Stimulated activated CD8-positive, alpha-beta memory T cell treated with anti-CD3 and anti-CD28 coated beads, Interleukin-4, amount 100 ng/mL, for 4 hours (primary cell): ENCODE measurements at places on chromosomes 12 and 14.

DNA sequence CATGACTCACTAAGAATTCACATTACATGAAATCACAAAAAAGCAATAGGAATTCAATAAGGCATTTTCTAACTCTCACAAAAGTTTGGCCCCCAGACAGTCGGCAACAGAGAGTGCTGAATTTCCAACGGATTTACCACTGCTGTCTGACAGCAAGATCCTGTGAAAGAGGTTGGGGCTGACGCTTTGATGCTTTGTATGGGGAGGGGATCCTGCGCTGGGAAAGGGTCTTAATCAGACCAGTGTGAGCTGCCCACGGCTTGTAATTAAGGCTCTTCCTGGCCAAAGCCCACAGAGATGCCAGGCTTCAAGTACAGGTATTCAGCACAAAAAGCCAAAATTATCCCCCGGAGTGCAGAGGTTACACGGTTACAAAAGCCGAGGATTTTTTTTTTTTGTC, 66.8 kb upstream of the TMCC3 start:
- DNase-seq = no peak

DNA sequence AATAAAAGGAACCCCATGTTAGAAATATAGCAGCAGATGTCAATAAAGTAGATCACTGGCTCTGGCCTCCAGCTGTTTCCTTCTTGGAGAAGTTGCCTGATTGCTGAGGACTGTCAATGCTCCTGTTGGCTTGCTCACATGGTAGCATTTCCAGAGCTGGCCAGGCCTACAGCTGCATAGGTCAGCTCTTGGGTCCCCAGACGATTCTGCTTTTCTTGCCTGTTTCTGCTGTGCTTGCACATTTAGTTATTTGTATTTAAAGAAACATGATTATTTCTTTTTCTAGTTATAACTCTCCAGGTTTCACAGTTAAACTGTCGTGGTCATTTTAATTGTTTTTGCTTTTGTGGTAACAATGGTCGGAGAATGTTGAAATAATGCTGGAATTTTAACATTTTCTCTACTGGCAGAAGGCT, 7.2 kb downstream of the NAV3 start:
- no peak for DNase-seq

DNA sequence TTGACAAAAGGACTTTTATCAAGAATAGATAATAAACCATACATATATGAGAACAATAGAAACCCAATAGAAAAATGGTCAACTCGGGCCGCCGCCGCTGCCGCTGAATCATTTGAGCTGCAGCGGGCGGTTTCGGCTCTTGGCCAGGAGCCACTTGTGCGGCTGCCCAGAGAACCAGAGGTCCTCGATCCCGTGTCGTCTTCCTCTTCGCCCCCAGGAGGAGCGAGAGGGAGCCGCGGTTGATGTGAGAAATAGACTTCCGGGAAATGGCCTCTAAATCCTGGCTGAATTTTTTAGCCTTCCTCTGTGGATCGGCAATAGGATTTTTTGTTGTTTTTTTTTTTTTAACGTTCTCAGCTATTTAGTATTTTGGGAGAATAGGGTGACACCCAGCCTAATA, 44.8 kb downstream of the CPSF6 start:
- DNase-seq = no peak

- DNase-seq = no peak
Measured at GRCh38 chr14:99673305-99674063, 10.6 kb upstream of the CYP46A1 start.

DNA sequence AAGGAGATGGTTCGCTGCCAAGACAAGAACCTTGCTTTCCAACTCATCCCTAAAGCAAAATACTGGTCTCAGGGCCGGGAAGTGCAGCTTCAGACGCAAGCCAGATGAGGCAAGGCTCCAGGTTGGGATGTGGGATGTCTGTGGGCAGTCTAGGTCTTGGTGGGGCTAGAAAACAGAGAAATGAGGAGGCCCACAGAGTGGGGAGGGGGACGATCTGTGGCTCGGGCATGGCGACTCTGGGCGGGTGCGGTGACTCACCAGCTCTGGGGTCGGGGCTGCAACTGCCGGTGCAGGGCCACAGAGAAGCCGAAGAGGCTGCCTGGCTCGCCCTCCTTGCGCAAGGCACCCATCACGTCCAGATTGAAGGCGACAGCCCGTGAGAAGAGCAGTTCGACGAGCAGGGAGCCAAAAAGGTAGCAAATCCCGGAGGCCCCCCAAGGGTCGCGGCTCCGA, 459 bp downstream of the ITGA7 start:
- DNase-seq = no peak

- no peak for DNase-seq
Measured at GRCh38 chr14:96257056-96257455, 1.0 kb downstream of the BDKRB1 start.

GRCh38 chr14:72104011-72104613, 171.9 kb downstream of the RGS6 start:
- DNase-seq = no peak

DNA sequence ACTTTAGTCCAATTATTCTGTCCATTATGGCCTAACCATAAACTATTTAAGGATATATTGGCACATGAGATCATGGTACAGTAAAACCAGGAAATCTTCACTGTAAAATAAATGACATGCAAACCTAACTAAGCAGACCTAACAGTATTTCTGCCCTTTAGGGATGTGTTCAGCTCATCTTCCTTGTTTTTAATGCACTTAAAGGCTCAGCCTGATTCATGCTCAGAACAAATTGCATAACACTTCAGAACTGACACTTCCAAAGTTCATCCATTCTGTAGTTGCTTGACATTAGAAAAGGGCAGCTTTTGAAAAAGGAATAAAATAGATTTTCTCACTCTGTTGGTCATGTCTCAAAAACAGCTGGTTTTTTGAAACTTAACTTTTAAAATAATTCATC, 708.5 kb downstream of the C12orf50 start:
- DNase-seq = no peak

DNA sequence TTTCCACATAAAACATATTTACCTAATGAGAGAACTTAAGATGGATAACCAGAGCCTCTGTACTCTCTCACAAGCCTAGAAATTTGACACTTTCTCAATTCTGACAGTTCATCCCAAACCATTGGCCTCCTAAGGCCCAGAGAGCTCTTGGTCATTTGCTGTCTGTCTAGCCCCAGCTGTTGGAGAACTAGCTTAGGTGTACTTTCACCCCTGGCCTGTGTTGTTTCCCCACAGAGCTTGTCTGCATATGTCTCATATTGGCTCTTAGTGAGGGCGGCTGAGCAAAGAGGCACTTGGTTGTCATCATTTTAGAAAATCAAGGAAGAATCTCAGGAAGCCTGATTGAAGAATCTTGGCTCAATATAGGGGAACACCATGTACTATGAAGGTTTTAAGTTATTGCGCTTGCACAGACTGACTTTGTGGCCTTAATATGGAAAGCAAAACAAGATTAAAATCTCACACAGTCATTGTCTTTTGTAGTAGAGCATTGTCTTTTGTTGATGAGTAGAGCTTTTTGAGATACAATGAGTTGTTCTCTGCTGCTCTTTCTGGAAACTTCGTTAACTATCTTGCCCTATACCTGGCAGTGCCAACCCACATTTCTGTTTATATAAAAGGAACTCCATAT, 324.6 kb downstream of the RAD51B start:
- DNase-seq = no peak

DNA sequence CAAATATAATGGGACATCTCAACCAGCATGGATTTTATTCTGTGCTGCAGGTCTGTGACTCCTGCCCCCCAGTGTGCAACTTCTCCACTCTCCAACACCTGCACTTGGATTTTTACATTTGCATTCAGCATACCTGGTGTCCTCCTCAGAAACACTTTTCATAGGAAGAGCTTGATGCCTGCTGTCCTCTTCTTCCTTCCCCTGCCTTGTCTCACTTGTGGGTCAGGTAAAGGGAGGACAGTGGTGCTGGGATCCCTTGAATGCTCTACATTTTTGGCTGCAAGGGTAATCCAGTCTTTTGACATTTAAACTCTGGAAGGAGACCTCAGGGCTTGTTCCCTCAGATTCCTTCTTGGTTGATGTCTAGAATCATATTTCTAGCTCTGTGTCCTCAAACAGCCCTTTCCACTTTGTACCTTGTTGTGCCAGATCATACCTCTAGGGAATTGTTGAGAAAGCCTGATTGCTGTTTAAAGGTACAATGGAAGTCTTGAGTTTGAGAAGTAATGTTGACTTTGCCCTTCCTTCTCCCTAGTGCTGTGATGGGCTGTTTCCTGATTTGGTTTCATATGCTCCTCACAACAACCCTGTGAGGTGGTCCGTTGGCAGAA, 12.6 kb downstream of the UBE3B start:
- no peak for DNase-seq

DNA sequence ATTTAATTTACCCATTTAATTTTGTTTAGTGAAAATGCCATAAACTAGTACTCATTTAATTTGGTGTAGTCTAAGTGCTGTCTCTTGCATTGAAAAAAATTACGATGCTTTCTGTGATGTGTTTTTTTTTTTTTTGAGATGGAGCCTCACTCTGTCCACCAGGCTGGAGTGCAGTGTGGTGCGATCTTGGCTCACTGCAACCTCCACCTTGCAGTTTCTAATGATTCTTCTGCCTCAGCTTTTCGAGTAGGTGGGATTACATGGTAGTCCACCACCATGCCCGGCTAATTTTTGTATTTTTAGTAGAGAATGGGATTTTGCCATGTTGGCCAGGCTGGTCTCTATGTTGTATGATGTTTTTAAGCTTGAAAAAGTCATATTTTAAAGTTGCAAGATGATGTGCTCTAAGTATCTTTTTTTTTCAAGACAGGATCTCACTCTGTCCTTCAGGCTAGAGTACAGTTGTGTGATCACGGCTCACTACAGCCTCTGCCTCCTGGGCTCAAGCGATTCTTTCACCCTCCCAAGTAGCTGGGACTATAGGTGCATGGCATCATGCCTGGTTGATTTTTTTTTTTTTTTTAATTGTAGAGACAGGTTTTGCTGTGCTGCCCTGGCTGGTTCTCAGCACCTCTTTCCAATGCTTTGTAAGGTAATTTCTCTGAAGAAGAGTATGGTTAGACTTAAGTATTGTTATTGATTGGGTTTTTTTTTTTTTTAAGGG, 8.6 kb downstream of the LRRC10 start:
- no peak for DNase-seq

- no peak for DNase-seq
Measured at GRCh38 chr12:121239351-121240061, 29.6 kb downstream of the P2RX4 start.

GRCh38 chr12:131000000-131000486, 46.3 kb downstream of the ADGRD1 start:
- DNase-seq = no peak

DNA sequence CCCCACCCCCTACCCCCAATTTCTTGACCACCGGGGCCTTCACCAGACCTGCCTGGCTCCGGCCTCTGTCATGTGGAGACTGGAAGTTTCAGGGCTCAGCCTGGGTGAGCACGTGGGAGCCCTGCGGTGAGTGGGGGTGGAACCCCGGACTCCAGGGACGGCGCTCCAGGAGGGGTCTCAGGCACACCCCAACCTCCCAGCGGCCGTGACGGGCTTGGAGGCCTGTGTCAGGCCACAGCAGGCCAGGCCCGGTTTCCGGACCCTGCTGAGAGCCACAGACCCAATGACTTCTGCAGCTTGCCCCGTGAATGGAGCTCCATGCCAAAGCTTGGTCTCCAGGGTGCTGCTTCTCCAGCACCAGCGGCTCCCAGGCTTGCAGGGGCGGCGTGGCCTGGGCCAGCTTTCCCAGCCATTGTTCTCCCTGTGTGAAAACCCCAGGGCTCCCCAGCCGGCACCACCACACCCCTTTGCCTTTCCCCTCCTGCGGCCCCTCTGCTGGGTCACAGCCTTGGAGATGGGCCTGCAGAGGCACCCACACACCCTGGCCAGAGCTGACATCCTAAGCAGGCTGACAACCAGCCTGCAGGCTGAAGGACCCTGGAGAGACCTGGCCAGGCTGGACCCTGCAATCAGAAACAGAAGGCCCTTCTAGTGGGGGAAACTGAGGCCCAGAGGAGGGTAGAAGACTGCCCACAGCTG, 186.2 kb upstream of the C14orf180 start:
- no peak for DNase-seq

DNA sequence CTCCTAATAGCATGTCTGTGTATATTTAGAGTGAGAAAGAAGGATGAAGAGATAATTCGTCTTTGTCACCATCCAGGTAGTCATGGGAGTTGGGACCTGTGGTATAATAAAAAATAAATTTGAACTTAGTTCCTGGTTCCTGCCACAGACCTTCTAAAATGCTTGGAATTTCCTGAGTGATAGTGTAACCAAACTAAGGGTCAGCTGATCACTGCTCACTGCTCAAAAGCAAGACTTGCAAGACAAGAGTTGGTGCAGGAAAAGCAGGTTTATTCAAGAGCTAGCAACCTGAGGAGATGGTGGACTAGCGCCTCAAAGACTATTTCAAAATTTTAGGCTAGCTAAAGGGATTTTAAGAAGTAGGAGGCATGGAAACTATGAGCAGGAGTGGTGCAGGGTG, 19.1 kb downstream of the ANG start:
- DNase-seq = no peak

DNA sequence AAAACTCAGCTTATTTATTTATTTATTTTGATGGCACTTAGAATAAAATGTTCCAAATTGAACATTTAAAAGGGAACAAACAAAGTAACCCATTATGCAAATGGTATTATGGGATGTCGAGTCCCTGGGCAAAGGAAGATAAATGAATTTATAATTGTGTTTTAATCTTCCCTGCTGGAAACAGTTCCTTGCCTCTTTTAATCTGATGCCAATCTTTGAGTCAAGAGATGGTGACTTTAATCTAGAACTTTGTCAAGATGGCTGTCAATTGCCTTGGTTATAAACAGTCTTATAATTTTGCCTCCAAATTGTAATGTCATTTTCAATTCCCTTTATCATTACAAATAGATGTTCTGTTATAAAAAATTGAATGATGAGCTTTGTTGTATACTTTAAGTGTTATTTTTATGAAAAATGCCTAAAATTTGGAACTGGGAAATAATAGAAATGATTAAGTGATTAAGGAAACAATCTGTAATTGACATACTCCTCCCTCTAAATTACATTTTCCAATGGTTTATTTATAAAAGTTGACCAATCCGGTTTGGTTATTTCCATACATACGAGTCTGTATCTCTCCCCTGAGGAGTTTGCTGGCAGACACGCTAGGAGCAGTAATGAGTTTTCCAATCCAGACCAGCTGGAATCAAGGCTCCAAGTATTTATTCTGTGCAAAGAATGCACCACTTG, 134.9 kb upstream of the FRMD6 start:
- DNase-seq = no peak

GRCh38 chr12:22874151-22874550, 249.2 kb downstream of the ETNK1 start:
- no peak for DNase-seq

DNA sequence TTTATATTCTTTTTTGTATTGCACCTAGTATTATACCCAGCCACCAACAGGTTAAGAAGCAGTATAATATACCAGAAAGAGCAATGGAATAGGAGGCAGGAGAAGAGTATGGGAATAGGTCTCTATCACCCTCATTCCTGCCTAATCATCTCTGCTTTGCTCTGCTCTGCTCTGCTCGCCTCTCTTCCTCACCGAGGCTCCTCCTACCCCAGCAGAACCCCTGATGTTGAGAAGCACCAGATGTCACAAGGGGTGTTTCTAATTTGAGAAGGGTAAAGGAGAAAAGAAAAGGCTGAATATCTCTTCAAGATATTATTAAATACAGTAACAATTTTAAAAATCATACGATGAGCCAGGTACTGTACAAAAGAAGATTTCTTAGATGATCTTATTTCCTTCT, 89.0 kb downstream of the STON2 start:
- DNase-seq = no peak
